Thyroid gland (tissue), 4 donors: ENCODE measurements at places on chromosomes 11 and 22. TPM values are rescaled to one million over a fixed set of nuclear protein-coding genes. Genes with fewer than 3 reads are reported as not detected.

DNA sequence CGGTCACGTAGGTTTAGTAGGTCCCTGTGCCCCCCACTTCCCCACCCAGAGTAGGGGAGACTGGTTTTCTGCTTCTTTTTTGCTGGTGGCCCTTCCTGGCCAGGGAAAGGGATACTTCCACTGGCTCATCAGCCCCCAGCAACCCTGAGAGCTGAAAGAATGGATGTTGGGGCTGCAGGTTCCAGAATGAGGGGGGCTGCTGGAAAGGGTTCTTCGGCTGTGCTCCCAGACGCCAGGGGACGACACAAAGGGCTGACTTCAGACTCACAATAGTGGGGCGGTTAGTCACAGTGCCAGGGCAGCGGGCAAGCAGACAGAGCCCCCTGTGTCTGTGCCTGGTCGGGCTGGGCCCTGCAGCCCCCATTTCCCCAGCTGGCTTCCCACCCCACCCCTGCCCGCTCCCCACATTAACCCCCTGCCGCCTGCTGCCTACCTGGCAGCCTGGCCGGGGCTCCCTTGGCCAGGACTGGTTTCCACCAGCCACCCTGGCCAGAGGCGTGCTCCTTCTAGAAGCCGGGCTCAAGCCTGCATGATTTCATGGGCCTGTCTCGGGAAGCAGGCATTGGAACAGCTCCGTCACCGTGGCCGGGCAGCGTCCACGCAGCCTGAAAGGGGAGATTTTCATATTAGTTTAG lies 79.1 kb upstream of the WNT7B start:
- H3K4me1 ChIP-seq: peaks cover 75% of the 10 kb centered on the region
- no peaks in the 10 kb centered on the region for H3K36me3 ChIP-seq
- no peak for DNase-seq
- H3K27ac ChIP-seq: peak overlapping the region; percentile 99
- H3K4me3 ChIP-seq: no peak overlapping the region

- H3K27ac ChIP-seq: no peak overlapping the region
- H3K27me3 ChIP-seq: no peaks in the 10 kb centered on the region
Measured at GRCh38 chr11:62974848-62975522, 9.8 kb downstream of the SLC22A6 start.

GRCh38 chr11:10502065-10502680 lies 38.8 kb downstream of the RNF141 start:
- no peaks in the 10 kb centered on the region for H3K4me1 ChIP-seq
- no peaks in the 10 kb centered on the region for H3K36me3 ChIP-seq
- H3K27me3 ChIP-seq: no peaks in the 10 kb centered on the region

GRCh38 chr11:128892866-128893565 lies 1.9 kb downstream of the KCNJ5 start:
- no peak overlapping the region for H3K4me3 ChIP-seq
- no peak for DNase-seq
- no peaks in the 10 kb centered on the region for H3K27me3 ChIP-seq
- H3K36me3 ChIP-seq: no peaks in the 10 kb centered on the region
- H3K27ac ChIP-seq: peak overlapping the region; percentile 58
- peaks cover 35% of the 10 kb centered on the region for H3K4me1 ChIP-seq

The PPARA gene
- 33.1 TPM for total RNA-seq

GRCh38 chr11:63609971-63610580 lies 4.2 kb downstream of the PLAAT3 start:
- H3K27me3 ChIP-seq: no peaks in the 10 kb centered on the region
- no peak overlapping the region for H3K27ac ChIP-seq
- no peak for DNase-seq
- H3K4me3 ChIP-seq: no peak overlapping the region

DNA sequence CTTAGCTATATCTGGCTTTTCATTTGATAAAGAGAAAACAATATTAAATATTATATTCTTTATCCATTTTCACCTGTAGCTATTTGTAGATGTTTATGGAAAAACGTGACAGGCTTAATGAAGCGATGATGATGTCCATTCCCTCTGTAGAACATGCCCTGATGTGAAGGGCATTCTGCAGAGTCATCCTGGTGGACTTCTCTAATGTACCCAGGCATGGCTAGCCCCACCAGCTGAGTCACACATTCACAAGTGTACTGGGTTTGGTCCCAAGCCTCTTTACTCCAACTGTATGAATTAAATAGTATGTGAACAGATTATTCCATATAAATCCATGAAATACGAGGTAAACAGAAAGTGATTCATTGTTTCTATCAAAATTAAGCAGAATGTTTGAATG lies 139.3 kb downstream of the CADM1 start:
- DNase-seq: no peak
- H3K27ac ChIP-seq: no peak overlapping the region

- H3K4me3 ChIP-seq: no peak overlapping the region
- no peaks in the 10 kb centered on the region for H3K27me3 ChIP-seq
- H3K36me3 ChIP-seq: peaks cover 24% of the 10 kb centered on the region
- peak; percentile 17 for DNase-seq
- H3K4me1 ChIP-seq: no peaks in the 10 kb centered on the region
Measured at GRCh38 chr22:21972293-21972779, 10.3 kb downstream of the TOP3B start.

DNA sequence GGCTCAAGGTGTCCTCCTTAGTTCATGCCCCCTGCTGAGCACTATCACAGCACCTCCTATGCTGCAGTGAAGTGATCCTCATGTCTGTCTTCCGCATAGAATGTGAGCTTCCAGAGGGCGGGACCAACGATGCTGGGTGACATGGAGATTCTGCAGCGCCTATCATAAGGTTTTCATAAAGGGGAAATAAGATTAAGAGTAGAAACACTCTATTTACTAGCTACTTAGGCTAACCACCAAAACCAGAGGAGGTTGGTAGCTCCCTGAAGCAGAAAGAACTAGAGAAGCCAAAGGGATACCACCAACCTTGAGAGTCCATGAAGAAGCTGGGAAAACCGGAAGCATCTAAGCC lies 39.3 kb upstream of the POU2AF1 start:
- H3K4me1 ChIP-seq: peaks cover 40% of the 10 kb centered on the region
- no peak for DNase-seq
- H3K4me3 ChIP-seq: no peak overlapping the region
- no peaks in the 10 kb centered on the region for H3K27me3 ChIP-seq
- H3K27ac ChIP-seq: peak overlapping the region; percentile 91

DNA sequence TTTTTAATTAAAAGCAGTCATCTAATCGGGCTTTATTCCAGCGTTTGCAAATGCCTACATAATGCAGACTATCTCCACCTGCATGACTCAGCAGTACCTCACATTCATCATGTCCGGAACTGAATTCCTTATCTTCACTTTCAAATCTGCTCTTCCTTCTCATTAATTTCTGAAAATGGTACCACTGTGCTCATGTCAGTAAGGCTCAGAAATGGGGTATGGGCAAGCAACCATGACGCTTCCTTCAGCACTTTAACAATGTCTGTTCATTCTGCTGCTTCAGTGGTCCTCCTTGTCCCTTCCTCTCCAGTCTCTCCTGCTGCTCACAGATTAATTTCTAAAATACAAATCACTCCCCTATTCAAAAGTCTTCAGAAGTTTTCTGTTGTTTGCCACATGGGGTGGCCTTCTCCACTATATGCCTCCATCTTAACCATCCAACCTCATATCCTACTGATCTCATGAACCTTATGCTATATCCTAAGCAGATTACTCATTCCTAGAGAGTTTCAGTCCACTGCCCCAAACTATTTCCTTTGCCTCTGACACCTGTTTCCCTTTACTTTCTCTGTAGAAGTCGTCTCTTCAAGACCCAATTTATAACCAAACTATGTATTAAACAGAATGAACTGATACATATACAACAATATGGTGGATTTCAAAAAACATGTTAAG lies 7.0 kb downstream of the GTF2H1 start:
- no peak for DNase-seq
- H3K36me3 ChIP-seq: peaks cover 13% of the 10 kb centered on the region
- H3K27me3 ChIP-seq: no peaks in the 10 kb centered on the region
- peaks cover 6% of the 10 kb centered on the region for H3K4me1 ChIP-seq
- no peak overlapping the region for H3K27ac ChIP-seq
